ENCODE measurements at places on chromosomes 3 and 15.

DNA sequence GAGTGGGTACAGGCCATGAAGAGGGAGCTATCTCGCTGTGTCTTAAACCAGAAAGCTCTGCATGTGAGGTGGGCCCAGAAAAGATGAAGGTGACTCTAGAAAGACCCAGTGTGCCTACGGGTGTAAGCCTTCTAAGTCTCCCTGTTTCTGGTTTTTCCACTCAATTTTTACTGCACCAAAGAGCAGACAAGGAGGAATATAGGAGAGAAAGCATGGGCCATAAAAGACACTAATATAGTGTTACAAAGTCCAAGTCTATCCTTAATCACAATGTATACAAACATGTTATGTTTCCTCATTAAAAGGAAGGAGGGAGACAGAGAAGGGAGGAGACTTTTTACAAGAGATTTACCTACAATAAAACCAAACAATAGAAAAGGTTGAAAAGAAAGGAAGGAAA, 24.1 kb upstream of the ZKSCAN7 start:
- no peak for DNase-seq

DNA sequence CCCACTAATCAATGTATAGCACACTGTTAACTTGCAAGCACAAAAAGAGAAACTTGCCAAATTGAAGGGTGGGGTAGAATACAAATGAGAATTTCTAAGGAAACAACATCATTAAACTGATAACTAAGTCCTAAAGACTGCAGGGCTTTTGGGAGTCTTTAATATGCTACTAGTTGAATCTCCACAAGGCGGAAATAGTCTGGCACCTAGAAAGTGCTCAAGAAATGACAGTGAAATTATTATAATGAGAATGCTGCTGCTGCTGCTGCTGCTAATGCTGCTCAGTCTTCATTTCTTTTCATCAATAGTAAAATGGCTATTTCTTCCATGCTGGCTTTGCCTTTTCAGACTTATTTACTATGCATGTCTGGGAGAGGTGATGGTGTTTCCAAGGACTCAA, 91.8 kb downstream of the BTD start:
- DNase-seq: no peak

DNA sequence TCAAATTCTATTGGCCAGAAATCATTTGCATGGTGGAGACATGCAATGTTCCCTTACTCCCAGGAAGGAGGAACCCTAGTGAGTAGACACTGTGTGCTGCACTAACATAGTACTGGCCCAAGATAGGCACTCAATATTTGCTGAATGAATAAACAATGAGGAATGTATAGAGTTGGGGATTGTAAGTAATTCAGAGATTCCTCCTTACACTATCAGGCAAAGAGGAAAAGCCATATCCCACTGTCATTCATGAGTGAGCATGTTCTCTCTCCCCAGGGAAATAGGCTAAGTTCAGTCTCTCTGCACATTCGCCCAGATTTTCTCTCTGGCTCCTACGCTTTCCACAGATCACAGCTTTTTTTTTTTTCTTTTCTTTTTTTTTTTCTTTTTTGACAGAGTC, 154.9 kb upstream of the WNT5A start:
- no peak for DNase-seq

GRCh38 chr3:21505711-21506460, 245.1 kb downstream of the ZNF385D start:
- DNase-seq: no peak

GRCh38 chr15:58473724-58474123, 41.9 kb downstream of the LIPC start:
- no peak for DNase-seq

DNA sequence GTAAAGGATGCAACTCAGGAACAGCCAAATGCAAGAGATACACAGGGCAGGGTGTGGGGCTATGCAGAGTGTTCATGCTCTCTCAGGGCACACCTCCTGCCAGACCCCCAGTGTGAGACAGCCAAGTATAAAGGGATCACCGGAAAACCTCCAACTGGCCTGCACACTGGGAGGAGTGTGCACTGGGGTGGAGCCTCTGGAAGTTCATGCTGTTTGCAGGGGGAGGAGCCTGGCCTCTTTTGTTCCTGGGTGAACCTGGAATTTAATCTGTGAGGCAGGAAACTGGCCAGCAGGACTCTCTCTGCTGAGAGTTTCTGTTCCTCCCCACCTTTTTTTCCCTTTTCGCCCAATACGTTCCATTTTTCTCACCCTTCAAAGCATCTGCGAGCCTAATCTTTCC, 204.1 kb downstream of the WNT5A start:
- DNase-seq: no peak

- DNase-seq: no peak
These were observed 8.0 kb downstream of the IP6K2 start for GRCh38 chr3:48709051-48709461.

- DNase-seq: no peak
These were observed 89.3 kb downstream of the RASA2 start for GRCh38 chr3:141575879-141576743.

GRCh38 chr3:143812481-143812880, 35.8 kb downstream of the SLC9A9 start:
- DNase-seq: no peak

DNA sequence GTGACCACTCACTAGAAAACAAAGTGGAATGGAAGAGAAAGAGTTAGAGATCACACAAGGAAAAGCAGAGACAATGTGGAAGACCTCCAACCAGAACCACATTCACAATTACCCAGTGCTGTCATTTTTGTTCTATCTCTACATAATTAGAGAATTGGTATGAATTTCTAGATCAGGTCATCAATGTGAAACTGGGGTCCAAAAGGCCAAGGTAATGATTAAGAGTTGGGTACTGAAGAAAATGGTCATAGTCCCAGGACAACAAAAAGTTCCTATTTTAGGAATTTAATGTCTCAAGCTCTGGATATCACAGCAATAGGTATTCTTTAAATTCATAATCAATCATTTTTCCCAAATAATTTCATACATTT, 84.7 kb upstream of the PPIB start:
- no peak for DNase-seq

- no peak for DNase-seq
These were observed 250.6 kb downstream of the MBNL1 start for GRCh38 chr3:152519376-152519775.

- no peak for DNase-seq
These were observed 7.5 kb downstream of the TMEM207 start for GRCh38 chr3:190442240-190442639.

GRCh38 chr15:27660676-27661075, 438.4 kb downstream of the OCA2 start:
- no peak for DNase-seq

GRCh38 chr15:61144055-61144454, 85.0 kb downstream of the RORA start:
- DNase-seq: no peak

DNA sequence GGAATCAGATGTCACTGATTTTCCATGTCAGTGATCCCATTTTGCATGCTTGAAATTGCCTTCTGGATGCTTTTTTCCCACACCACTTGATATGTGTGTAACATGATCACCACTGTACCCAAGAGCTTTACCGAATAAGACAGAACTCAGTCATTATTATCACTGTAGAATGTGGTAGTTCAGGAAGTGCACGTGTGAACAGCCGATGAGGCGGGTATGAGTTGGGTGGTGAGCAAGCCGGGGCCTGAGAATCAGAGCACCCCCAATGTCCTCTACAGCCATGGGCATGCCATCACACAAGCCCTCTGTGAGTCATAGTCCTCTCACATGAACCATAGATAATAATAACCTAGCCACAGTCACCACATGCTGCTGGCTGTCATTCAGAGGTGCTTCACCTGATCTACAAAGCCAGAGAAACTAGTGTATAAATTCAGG, 470.8 kb downstream of the SOX2 start:
- DNase-seq: no peak

GRCh38 chr3:171456765-171457606, 3.2 kb downstream of the TNIK start:
- no peak for DNase-seq

GRCh38 chr3:46965151-46965550, 11.4 kb downstream of the CCDC12 start:
- no peak for DNase-seq

DNA sequence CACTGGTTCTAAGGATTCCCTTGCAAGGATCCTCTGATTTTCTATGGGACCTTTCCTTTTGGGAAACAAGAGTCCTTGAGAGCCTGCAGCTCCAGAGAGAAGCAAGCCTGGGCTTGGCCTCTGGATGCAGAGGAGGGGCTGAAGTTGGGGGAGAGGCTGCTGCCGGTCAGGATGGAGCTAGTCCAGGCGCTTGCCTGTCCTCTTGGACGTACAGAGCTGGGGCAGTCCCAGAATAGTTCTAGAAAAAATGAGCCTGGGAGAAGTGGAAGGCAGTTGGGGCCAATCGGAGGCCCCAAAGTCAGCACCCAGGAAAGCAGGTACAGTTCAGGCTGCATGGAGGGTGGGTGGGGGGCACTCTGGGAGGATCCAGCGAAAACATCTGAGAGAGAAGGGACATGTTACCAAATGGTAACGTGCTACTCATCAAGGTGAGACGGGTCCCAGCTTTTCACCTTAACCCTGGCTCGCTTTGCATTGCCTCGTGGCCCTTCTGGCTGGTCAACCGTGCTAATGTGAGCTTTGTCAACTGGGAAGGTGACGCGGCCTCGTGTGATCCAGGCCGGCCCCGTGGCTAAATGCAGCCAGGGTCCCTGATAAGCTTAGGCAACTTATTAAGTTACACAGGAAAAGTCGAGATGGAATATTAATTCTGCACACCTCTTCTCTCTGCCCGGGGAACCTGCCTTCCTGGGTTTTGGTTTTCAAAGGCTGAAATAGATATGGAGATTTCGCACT, 38.7 kb upstream of the MAGEF1 start:
- DNase-seq: no peak

DNA sequence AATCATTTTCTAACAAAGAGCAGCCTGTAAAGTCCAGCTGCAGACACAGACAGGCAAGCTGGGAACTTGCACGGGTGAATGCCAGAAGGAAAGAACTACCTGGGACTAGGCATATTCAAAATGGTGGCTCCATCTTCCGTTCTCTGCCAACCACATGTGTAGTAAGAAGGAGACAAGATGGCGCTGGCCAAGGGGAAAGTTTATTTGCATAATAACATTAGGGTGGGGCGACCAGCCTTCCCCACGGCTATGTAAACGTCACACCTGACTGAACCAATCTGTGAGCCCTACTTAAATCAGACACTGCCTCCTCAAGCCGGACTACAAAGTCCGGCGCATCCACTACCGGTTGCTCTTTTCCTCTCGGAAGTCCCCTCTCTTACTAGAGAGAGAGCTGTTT, 130.8 kb downstream of the SNRK start:
- no peak for DNase-seq

- DNase-seq: no peak
These were observed 187.2 kb downstream of the RORA start for GRCh38 chr15:61041886-61042285.

DNA sequence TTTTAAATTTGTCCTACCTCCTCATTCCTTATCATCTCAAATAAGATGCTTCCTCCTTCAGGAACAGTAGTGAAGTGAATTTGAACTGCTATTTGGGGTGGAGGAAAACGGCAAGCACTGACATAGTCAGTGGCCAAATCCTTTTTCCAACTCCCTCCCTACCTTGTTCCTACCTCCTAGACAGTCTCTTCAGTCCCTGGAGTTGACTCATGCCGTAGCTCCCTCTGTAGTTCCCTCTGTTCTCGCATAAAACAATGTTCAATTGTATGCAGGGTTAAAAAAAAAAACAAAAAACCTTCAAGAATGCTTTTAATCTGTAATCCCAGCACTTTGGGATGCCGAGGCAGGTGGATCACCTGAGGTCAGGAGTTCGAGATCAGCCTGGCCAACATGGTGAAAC, 1.4 kb downstream of the UBR1 start:
- DNase-seq: no peak

DNA sequence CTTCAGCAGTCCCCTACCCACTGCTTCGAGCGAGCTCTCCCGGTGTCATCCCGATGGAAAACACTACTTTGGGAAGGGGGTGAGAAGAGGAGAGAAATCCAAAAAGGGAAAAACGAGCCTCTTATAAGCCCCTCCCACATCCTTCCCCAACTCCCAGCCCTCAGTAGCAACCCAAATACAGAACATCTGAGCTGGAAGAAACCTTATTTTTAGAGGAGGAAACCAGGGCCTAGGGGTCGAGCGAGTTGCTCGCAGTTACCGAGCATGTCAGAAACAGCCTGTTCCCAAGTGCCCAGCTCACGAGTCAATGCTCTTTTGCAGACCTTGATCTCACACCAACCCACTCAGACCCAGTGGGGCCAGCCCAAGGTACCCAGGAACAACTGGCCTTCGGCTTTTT, 14.2 kb downstream of the RBPMS2 start:
- no peak for DNase-seq

DNA sequence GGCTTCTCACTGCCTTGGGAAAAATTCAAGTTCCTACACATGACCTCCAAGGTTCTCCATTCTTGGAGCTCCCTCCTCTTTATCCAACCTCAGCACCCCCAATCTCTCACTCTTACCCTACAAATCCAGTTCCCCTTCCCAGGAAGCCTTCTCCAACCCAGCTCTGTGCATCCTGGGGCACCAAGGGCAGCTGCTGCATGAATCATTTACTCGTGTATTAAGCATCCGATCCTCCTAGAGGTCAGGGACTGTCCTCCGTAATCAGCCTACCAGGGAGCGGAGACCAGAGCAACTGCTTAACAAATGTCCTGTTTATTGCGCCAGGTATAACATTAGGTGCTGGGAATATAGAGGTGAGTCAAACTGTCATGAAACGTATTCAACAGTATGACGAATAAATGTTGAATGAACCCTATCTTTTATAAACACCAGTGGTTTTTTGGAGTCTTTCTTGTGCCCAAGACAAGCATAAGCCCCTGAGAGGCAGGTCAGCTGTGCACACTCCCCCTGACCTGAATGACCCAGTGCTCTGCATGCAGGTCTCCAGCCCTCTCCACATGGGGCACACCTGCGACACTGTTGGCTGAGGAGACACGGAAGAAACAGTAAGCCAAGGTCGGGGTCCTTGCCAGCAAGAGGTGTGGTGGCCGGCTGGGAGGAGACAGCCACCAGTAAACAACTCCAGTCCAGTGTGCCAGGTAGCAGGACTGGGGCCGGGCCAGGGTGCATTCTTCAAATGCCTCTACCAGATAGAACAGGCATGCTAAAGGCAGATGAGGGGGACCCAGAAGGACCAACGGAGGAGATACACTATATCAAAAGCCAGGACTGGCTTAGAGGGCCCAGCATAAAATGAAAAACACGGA, 27.6 kb downstream of the ANP32A start:
- no peak for DNase-seq

GRCh38 chr3:38645601-38646000, 3.9 kb downstream of the SCN5A start:
- DNase-seq: no peak

DNA sequence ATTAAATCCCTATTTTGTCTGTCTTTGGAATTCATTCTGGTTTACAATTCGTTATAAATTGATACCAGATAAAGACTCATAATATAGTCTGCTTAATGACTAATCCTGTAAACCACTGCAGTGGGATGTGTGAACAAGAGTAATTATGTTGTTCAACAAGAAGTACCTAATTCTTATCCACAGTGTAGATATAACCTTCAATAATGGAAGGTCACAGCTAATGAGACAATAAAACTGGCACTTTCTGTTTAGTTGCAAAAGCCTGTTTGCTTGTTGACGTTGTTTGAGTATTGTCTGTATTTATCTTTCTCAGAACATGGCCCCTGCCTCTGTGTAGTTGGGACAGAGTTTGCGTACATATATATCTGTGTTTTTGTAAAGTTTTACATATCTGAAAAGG, 26.7 kb downstream of the PIAS1 start:
- DNase-seq: no peak
